ENCODE measurements at places on chromosomes 1 and 21. TPM values are rescaled to one million over a fixed set of nuclear protein-coding genes. Genes with fewer than 3 reads are reported as not detected.

The CD84 gene
- 1.8 TPM for total RNA-seq

GRCh38 chr1:54342288-54342687 is 63.9 kb downstream of the SSBP3 start:
- no peak for DNase-seq

GRCh38 chr1:171258943-171259342 is 10.6 kb downstream of the FMO1 start:
- no peak for DNase-seq

The COL24A1 gene
- not detected for total RNA-seq

The RPE65 gene
- 3.5 TPM for total RNA-seq

DNA sequence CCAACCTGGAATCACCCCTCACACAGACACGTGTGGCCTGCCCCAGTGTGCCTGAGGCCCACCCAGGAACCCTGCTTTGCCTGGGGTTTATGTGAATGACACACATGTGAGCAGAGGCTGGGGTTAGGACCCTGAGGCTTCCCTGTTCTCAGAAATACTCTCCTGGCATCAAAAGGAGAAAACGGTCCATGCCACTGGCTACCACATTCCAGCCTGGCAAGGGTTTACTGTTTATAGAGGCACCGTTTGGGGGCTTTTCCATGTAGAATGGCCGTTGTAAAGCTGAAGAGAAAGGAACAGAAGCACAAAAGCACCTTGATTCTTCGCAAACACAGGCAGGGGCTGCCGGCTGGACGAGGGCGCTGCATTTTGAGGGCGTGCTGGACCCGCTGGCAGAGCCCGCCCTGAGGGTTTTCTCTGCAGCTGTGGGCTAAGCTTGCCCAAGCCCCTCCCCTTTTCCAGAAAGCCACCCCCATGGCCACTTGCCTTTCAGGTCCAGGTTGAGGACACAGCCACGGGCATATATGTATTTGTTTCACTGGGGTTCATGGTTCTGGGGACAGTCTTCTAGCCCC is 13.0 kb downstream of the TFF3 start:
- DNase-seq = no peak

DNA sequence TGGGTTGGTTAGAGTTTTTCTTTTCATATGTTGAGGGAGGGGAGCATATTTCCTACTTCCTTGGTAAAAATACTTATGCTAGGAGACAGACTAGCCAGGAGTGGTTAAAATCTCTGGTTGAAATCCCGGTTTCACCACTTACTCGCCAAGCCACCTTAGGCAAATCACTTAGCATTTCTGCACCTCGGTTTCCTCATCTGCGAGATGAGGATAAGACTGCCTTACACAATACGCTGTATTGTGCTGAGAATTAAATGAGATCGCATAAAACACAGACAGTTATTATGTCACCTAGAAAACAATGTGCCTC is 1.4 kb downstream of the IFFO2 start:
- no peak for DNase-seq

GRCh38 chr1:243343970-243344937 is 88.4 kb downstream of the SDCCAG8 start:
- DNase-seq = no peak

DNA sequence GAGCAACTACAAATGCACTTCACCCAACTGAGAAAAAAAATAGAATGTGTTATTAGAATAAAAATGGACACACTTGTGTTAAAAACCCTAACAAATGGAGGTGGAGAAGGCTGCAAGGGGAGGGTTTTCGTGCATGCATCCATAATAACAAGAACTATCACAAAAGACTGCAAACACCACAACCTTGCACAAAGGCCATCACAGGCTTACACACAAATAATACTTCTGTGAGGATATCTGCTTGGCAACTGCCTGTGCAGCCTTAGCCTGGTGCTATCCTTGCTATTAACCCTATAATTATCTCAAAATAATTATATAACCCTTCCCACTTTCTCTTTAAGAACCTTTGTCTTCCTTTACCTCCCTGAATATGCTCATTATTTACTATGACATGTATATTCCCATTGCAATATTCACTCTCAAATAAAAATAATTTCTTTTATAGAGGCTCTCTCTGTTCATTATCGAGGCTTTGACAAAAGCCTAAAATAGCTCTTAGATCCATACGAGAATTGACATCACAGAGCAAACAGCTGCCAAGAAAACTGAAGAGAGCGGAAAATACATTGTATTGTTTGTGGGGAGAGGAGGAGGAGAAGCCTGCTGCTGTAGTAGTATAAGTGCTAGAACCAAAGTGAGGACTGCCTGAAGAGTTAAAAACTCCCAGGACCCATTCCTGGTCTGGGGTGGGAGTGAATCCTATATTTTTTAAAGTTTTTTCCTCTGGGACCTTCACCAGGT is 1768.7 kb downstream of the BRINP3 start:
- no peak for DNase-seq

DNA sequence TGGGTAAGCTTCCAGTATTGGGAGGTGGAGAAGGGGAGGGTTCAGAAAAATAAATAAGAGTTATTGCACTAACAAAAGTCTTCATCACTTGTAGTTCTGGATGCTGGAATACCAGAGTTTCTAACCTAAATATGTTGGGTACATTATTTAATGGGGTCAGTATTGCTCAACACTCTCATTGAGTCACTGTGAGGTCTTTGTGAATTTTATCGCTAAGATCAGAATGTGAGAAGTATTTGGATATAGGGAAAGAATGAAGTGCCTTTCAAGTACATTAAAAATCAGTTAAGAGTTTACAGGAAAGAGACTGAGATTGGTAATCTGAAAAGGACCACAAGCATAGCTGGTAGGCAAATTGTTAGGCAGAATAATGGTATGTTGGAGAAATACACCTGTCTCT is 8.8 kb downstream of the SNRPE start:
- DNase-seq = no peak

The TMPRSS2 gene
- total RNA-seq = not detected

- DNase-seq = no peak
These were observed 27.9 kb downstream of the ZBED6 start for GRCh38 chr1:203823306-203823705.

The AIRE gene
- total RNA-seq = not detected

DNA sequence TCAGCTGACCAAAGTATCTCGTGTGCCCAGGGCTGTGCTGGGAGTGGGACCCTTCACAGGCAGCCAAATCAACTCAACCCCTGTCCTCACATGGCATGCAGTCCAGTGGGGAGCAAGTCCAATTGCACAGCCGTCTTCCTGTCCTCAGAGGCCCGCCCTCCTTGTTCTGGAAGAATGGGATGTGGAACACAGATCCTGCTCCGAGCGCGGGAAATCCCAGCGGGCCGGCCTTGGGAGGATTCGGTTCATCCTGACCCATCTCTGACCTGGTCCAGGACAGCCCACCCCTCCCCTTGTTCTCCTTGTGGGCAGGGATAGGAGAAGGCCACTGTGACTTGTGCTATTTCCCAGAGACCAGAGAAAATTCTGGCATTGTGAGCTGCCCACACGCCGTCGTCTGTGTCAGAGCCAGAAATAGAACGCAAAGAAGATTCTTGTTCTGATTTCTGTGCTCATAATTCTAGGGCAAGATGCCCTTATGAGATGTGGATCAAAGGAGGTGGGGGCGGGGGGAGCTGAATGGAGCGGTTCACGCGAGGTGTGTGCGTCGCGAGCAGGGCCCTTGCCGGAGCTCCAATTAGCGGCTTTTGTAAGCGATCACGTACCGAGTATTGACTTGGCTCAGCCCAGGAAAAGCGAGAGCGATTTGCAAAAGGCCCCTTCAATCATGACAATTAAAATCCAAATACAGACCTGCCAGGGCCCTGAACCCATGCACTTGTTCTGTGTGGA is 79.2 kb downstream of the AJAP1 start:
- DNase-seq = no peak

The RHD gene
- not detected for total RNA-seq

All from uterus (tissue), 4 donors.